ENCODE measurements at places on chromosomes 7 and 10.

DNA sequence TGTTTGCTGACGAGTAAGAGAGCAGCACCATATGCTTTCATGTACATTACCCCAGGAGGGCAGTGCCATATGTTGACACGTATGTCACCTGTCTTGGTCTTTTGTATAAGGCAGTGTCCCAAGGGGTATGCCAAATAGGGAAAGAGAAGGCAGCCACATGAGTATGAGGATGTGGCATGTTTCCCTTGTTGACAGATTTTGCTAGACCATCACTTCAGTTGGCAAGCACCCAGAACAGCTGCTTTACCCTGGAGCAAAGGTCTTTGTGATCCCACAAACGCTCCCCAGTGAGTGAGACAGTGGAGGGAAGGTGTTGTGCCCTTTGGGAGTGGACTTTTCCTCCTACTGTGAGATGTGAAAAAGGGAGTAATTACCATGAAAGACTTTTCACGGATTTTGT, 350.1 kb downstream of the ETV1 start:
- no peak for DNase-seq

DNA sequence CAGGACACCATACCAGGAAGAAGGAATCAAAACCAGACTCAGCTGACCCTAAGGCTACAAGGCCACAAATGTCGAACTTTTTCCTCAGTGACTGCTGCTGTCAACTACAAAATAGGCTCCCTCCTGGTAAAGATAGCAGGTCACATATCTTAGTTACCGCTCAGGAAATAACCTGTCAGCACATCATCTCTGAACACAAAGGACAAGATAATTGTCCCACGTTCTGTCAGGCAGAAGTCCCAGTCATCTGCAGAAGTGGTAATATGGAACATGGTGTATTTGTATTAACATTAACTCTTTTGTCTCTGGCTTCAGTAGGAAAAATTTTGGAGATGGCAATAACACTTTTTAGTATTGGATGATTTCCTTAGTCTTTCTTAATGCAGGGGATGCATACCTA, 630.2 kb upstream of the LRRTM3 start:
- no peak for DNase-seq

GRCh38 chr7:158695726-158696452, 8.7 kb downstream of the NCAPG2 start:
- DNase-seq = no peak

- peak; percentile 9 for DNase-seq
Measured at GRCh38 chr7:100799037-100799896, 28.1 kb downstream of the EPHB4 start.

DNA sequence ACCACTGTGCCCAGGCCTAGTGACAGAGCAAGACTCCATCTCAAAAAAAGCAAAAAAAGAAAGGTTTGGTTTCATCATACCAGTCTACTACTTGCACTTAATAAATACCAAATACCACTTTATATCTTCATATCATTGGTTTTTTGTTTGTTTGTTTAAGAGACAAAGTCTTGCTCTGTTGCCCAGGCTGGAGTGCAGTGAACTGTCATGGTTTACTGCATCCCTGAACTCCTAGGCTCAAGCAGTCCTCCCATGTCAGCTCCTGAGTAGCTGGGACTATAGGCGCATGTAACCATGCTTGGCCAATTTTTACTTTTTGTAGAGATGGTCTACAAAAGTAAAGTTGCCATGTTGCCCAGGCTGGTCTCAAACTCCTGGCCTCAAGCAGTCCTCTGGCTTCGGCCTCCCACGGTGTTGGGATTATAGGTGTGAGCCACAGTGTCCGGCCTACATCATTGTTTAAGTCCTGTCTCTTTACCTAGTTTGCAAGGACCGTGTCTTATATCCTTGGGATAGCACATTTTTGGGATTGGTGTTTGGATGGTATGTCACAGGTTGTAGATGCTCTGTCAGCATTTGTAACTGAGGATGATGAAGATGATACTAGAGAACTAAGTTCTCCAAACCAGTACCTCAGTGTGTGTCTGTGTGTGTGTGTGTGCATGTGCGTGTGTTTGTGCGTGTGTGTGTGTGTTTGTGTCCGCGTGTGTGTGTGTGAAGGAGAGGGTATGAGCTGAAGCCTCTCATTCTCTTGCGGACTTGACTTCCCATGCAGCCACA, 9.3 kb downstream of the LMTK2 start:
- no peak for DNase-seq

DNA sequence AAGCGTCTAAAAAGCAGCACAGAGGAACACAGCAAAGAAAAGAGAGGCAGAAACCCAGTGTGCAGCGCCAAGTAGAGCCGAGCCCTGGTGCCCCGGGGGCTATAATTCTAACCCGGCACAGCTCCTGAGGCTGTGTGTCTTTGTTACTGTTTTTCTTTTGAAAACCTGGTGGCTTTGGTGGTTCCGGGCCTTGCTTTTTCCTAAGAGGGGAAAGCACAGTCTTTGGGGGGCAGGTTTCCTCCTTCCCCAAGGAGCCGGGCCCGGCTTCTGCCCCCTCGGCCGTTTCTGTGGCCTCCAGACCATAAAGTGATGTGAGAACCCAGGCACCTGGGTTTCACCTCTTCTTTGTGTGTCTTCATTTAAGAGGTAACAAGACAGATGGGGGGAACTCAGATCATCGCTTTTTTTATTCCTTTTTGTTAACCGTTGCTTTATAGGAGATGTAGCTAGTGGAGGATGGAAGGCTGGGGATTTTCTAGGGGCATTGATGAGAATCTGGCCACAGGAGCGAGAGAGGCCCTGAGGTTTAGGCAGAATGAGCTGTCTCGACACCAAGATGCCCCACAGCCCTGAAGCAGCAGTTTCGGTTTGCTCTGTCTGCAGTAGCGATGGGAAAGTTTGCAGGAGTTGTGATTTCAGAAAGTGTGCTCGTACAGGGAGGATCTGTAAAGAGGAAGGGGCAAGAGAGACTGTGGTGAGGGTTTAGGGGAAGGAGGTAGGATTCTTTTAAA, 367.8 kb upstream of the GALNT17 start:
- no peak for DNase-seq

DNA sequence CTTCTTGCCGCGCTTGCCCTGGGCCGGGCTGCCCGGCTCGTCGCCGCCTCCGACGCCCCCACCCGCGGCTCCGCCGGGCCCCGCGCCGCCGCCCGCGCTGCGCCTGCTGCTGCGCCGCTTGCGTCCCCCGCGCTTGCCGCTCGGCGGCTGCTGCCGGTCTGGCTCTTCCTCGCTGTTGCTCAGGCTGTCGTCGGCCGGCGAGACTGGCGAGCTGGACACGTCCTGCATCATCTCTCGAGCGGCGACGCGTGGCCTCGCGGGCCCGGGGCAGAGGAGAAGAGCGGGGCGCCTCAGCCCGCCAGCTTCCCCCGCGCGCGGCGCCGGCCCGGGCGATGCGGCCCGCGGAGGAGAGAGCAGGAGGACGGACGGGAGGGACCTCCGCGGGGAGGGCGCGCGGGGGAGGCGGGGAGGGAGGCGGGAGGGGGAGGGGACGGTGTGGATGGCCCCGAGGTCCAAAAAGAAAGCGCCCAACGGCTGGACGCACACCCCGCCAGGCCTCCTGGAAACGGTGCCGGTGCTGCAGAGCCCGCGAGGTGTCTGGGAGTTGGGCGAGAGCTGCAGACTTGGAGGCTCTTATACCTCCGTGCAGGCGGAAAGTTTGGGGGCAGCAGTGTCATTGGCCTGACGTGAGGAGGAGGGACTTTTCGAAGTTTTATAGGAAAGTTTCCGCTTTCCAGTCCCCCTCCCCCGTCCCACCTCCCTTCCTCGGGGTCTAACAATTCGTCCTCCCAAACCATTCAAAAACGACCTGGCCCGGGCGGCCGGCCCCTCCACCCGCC, at the start of gene TWIST1:
Gene TWIST1, minus strand, starts transcription at position 546 of the 779 bp plus-strand sequence. Its CDS starts 315 bp downstream, at position 231.
- DNase-seq = no peak

- no peak for DNase-seq
Measured at GRCh38 chr7:101154693-101155102, 422 bp downstream of the AP1S1 start.

GRCh38 chr7:121198502-121198901, 130.3 kb upstream of the WNT16 start:
- no peak for DNase-seq

GRCh38 chr7:11760372-11760771, 71.6 kb downstream of the THSD7A start:
- DNase-seq = no peak

DNA sequence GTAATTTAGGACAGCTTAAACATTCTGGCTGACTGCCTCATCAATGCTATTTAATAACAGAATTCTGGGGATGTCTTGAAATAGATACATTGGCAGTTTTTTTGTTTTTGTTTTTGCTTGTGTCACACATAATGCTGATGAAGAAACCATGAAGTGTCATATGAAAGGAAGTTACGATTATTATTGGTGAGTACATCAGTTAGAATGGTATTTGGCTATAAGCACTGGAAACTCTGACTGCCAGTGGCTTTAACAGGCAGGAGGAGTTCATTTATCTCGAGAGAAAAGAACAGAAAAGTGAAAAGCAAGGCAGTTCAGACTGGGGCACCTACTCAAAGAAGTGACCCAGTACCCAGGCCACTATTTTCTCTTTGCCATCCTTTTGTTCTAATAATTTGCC, 18.1 kb downstream of the LSM8 start:
- no peak for DNase-seq

- DNase-seq = no peak
Measured at GRCh38 chr7:2956526-2957368, 86.9 kb downstream of the CARD11 start.

GRCh38 chr7:100895956-100896731, 456 bp upstream of the ACHE start:
- DNase-seq = no peak

- DNase-seq = no peak
Measured at GRCh38 chr10:18625886-18626285, 25.5 kb downstream of the NSUN6 start.

DNA sequence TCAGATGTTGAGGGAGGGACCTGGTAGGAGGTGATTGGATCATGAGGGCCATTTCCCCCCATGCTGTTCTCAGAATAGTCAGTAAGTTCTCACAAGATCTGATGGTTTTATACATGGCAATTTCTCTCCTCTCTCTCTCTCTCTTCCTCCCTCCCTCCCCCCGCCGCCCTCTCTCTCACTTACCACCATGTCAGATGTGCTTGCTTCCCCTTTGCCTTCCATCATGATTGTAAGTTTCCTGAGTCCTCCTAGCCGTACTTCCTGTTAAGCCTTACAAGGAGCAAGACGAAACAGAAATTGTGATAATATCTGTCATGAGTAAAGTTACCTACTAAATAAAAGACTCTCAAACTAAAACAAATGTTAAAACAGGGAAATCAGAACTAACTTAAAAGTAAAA, 19.9 kb upstream of the GPR141 start:
- no peak for DNase-seq

DNA sequence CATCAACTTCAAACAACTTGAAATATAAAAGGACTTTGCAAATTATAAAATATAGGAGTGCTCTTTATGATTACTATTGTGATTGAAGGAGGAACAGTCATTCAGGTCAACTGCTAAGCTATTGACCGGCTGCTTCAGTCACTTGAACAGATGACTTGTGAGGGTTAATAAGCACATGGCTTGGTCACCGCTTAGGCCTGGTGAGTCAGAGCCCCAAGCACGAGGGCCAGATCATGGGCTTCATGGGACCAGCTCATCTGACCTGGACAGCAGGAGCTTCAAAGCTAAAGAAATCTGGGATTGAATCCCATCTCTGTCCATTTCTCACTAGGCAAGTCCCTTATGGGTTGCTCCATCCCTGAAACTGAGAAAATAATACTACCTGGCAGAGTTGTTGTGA, 60.4 kb upstream of the ADO start:
- DNase-seq = no peak

GRCh38 chr10:94465684-94466083, 63.3 kb downstream of the TBC1D12 start:
- no peak for DNase-seq

GRCh38 chr7:109256762-109257560, 687.3 kb downstream of the DNAJB9 start:
- no peak for DNase-seq

DNA sequence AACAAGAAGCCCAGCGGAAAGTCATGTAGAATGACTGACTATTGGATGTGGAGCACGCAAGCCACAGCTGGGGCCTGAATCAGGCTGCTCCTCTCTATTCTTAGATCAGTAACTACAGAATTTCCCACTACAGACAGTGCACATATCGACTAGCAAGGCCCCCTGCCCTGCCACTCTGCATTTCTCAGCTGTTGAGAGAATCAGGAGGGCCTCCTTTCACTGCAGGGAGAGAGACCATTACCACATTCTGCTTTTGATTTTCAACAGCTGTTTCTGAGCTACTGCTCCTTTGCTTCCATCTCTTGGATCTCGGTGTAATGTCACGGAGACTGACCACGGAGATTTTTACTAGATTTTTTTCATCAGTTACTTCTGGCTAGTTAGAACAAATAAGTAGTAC, 73.8 kb downstream of the PON1 start:
- DNase-seq = no peak

DNA sequence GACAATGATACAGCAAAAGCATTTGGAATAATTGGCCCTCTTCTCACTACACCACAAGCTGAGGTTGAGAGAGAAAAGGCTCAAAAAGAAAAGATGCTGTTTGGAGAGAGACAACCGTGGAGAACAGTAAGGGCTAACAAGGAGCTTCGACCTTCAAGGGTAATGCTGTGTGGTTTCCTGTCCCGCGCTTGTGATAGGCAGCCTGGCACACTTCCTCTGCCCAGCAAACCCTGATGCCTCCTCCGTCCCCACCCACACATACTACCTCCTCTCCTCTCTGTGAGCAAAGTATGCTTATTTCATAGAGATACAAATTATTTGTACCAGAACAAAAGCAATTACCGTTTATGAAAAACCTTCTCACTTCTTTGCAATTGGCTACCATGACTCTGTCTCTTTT, 755.4 kb downstream of the KCNMA1 start:
- DNase-seq = no peak

DNA sequence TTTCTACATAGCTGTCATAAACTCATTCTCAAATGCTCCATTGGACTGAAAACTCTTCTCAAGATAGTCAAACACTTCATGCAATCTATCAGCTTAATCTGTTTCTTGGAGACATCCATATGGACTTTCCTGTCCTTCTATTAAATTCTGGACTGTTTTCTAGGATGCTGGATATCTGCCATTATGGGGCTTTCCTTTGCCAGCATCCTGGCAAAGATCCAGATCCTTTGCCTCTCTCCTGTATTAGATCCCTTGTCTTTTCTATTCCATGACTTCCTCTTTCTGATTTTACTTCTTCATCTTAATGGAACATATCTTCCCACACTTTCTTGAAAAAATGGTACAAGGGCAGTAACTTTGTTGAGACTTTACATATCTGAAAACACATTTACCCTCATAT, 35.9 kb upstream of the SKAP2 start:
- no peak for DNase-seq

- no peak for DNase-seq
Measured at GRCh38 chr10:68239069-68239468, 7.2 kb upstream of the ATOH7 start.

DNA sequence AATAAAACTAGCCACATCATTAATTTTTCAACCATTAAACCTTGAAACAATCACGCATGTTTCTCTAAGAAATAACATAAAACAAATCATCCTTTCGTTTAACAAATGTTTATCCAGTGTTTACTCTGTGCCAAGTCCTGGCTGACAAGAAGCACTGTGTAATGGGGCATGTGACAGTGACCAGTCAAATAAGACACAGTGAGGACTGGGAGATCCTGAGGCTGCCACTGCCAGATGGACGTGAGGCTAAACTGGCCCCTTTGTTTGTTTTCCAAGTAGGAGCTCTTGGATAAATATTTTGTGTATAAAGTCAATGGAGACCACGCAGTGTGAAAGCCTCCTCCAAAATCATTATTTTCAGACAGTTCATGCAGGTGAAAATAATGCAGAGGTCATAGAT, 626.2 kb downstream of the SUGCT start:
- DNase-seq = no peak

- no peak for DNase-seq
Measured at GRCh38 chr7:96637522-96637921, 72.1 kb downstream of the SEM1 start.

GRCh38 chr7:157541295-157542067, 204.7 kb downstream of the DNAJB6 start:
- DNase-seq = no peak
